ENCODE measurements at places on chromosomes 11 and 22. TPM values are rescaled to one million over a fixed set of nuclear protein-coding genes. Genes with fewer than 3 reads are reported as not detected.

GRCh38 chr11:8033305-8034105 lies 46.4 kb downstream of the EIF3F start:
- peaks cover 9% of the 10 kb centered on the region for H3K4me1 ChIP-seq
- DNase-seq: peak; percentile 29
- H3K27me3 ChIP-seq: peaks cover 2% of the 10 kb centered on the region
- H3K4me3 ChIP-seq: no peak overlapping the region

DNA sequence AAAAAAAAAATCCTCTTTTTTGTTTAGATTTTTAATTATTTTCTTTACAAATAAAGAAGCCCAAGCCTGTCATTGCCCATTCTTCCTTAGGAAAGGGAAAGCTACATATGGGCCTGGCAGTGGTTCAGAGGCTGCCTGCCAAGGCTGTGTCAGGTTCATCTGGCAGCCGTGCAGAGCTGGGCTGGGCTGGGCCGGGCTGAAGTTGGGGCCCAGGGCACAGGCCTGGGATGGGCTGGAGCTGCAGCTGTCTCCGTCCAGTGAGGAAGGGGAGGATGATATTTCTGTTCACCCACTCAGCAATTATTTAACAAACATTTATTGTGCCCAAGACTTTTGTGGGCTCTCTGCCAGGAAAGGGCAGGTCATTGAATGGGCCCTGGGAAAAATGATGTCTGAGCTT lies 4.6 kb downstream of the PRR5L start:
- H3K27me3 ChIP-seq: no peaks in the 10 kb centered on the region
- H3K4me3 ChIP-seq: no peak overlapping the region
- H3K27ac ChIP-seq: no peak overlapping the region
- no peak for DNase-seq

PTPRCAP gene
- total RNA-seq: 301 TPM

DNA sequence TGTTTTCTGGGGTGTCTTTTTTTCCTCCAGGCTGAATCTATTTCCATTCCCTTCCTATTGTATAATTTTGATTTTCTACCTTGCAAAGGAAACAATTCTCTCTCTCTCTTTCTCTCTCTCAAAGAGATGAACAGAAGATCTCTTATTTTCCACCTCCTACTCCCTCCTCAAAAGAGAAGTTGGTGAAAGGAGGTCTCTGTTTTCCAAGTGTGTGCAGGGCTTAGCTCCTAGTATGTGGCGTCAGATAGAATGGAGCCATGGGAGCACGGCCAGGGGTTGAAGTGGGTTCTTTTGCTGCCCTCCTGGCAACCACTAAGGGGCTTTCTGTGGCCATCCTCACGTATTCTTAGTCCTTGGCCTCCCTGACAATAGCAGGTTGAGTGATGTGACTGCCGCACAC lies 480 bp downstream of the TRIM34 start:
- H3K27ac ChIP-seq: peak overlapping the region; percentile 75
- peak overlapping the region; percentile 55 for H3K4me3 ChIP-seq
- no peaks in the 10 kb centered on the region for H3K27me3 ChIP-seq
- no peaks in the 10 kb centered on the region for H3K36me3 ChIP-seq
- peaks cover 23% of the 10 kb centered on the region for H3K4me1 ChIP-seq

KCNJ11 gene
- total RNA-seq: not detected

DNA sequence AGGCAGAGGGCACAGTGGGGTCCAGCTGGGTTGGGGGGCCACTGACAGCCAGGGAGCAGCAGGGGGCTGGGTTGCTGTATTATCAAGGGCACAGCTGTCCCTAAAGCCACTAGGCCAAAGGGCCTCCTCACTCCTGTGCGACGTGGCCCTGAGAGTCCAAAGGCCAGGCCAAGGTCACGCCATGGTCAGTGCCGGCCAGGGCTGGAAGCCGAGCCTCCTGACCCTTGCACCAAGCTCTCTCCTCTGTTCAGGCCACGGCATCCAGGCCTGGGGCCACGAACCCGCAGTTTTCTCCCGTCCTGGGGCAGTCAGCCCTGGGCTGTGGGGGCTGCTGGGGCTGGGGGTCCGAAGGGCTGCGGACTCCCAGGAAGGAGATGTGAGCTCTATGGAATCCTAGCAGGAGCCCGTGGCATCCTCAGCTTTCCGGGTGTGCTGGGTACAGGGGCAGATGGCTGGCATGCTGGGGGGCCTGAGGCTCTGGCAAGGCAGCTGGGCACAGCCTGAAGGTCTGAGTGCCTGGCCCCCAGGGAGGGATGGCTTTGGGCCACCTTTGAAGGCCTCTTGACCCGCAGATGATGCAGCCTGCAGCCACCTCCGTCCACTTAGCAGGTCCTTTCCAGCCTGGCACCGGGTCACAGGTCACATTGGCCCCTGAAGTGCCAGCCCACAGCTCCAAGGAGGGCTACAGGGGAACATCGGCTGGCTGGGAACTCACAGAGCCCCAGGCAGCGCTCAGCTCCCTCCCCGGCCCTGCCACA lies 17.3 kb upstream of the PPARA start:
- H3K36me3 ChIP-seq: no peaks in the 10 kb centered on the region
- no peak overlapping the region for H3K27ac ChIP-seq
- no peak overlapping the region for H3K4me3 ChIP-seq
- H3K27me3 ChIP-seq: no peaks in the 10 kb centered on the region
- DNase-seq: no peak

All from natural killer cell (primary cell).